ENCODE measurements at places on chromosomes 3 and 15. TPM values are rescaled to one million over a fixed set of nuclear protein-coding genes. Genes with fewer than 3 reads are reported as not detected.
A peak's percentile ranks its signal among the peaks of the same experiment; 100 is the strongest.

The GCNT3 gene
- 1.8 TPM for total RNA-seq

DNA sequence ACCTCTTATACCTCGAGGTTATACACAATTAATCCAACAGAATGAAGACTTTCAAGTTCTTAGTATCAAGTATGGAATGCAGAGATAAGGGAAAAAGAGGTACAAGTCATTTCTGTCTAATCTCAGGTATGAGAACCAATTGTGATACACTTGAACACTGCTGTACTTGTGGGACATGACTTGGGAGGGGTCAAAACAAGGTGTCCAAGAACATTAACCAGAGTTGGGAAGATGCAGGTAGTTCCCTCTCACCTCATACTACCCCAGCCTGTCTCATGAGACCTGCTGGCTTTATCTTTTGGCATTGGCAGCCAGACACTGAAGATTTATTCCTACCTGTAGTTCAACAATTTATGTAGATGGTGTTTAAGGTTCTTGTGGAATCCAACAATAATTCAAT is 209.7 kb downstream of the NR1D2 start:
- DNase-seq, result no peak

The LRRIQ4 gene
- not detected for total RNA-seq

DNA sequence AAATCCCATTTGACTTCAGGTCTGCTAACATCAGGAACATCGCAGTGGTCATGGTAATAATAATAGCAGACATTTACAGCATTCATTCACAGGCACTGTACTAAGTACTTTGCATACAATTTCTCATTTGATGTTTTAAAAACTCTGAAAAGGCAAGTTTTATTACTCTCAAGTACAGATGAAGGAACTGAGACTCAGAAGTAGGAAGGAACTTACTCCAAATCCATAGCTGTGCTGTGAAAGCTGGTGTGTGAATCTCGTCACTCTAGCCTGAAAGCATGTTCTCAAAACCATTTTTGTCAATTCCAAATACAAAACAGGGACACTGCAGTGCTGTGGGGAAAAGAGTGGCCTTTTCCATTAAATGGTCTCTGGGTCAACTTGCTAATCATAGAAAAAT is 179.9 kb downstream of the FAM43A start:
- DNase-seq, result no peak

GRCh38 chr15:31267161-31268107 is 59.2 kb upstream of the KLF13 start:
- no peak for DNase-seq

The CD200R1L gene
- not detected for total RNA-seq

DNA sequence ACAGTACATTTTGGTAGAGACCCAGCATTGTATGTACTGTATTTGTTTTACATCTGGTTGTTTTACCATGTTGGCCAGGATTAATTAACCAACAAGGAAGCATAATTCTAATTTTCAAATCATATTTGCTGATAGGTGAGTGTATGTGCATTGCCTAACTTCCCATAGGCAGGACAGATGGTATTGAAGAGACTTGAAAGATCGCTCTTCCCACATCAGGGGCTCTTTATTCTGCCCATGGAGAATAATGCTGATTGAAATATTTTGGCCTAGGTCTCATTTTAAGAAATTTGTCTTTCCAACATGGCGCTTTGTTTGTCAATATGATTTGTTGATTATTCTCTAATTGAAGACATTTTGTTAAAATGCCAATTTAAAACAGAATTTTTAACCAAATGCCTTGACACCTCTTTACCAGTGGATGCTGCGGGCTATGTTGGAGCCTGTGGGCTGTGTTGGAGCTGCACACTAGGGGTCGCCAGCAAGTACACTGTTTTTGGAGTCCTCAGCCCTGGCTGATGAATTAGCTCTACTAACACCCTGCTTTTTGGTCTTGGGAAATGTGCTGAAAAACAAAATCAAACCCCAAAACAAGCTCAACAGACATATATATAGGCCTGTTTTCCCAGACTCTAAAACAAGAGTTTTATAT is 5.3 kb downstream of the P2RY12 start:
- no peak for DNase-seq

DNA sequence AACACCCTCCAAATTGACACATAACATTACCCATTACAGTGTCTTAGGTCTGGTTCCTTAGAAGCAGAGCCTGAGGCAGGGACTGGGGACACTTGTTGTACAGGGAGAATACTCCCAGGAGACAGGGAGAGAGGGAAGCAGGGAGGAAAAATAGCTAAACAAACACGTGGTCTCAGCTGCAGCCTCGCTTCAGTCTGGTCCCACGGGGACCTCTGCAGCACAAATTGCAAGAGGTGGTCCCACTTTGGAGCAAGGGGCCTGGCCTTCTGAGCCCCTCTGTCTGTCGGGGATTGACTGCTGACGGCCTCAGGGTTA is 25.0 kb upstream of the PLA2G4D start:
- DNase-seq, result no peak

- DNase-seq, result peak; percentile 96
Measured at GRCh38 chr15:83323296-83323711, 38.8 kb upstream of the BNC1 start.

- no peak for DNase-seq
Measured at GRCh38 chr3:140243575-140243974, 308.6 kb downstream of the CLSTN2 start.

DNA sequence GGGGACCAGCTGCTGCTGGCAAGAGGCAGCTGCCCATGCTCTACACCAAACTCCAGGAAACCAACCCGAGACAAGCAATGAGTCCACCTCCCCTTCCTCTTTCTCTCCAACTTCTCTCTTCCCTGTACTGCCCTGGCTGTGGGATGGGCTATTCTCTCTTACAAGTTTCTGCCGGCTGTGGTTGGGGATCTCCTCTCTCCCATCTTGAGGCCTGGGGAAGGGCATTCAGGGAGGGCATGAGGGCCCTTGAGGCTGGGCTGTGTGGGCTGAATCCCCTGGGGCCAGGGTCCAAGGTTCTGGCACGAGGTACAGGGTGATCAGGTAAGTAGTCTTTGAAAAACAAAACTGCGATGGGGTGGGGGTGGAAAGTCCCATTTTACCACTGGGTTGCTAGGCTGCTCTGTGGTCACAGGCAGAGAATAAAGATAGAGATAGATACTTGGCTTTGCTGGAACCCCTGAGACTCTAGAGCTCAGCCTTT is 32.3 kb upstream of the CTSH start:
- DNase-seq, result no peak

- no peak for DNase-seq
Measured at GRCh38 chr3:194160158-194160557, 24.2 kb downstream of the HES1 start.

- DNase-seq, result no peak
Measured at GRCh38 chr15:79966634-79967297, 4.2 kb downstream of the BCL2A1 start.

- no peak for DNase-seq
Measured at GRCh38 chr3:58573640-58574039, 3.6 kb downstream of the FAM107A start.

The IP6K2 gene
- total RNA-seq, result 104 TPM

GRCh38 chr3:194323785-194324735 is 27.1 kb downstream of the CPN2 start:
- DNase-seq, result peak; percentile 49

GRCh38 chr3:173591401-173591800 is 193.9 kb downstream of the NLGN1 start:
- no peak for DNase-seq

- no peak for DNase-seq
Measured at GRCh38 chr3:126063358-126063965, 20.5 kb downstream of the SLC41A3 start.

DNA sequence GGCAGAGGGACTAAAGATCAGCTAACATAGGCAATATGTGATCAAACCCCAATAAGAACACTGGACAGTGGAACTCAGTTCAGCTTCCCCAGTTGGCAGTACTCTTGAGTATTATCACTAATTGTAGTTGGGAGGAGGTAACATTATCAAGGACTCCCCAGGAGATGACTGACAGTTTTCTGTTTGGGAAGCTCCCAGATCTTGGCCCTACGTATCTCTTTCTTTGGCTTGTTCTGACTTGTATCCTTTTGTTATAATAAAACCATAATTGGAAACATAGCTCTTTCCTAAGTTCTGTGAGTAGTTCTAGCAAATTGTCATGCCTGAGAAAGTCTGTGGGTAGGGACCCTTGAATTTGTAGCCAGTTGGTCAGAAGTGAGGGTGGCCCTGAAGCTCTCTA is 316.4 kb downstream of the ZNF621 start:
- no peak for DNase-seq

- no peak for DNase-seq
Measured at GRCh38 chr3:49601358-49602048, 47.2 kb downstream of the BSN start.

DNA sequence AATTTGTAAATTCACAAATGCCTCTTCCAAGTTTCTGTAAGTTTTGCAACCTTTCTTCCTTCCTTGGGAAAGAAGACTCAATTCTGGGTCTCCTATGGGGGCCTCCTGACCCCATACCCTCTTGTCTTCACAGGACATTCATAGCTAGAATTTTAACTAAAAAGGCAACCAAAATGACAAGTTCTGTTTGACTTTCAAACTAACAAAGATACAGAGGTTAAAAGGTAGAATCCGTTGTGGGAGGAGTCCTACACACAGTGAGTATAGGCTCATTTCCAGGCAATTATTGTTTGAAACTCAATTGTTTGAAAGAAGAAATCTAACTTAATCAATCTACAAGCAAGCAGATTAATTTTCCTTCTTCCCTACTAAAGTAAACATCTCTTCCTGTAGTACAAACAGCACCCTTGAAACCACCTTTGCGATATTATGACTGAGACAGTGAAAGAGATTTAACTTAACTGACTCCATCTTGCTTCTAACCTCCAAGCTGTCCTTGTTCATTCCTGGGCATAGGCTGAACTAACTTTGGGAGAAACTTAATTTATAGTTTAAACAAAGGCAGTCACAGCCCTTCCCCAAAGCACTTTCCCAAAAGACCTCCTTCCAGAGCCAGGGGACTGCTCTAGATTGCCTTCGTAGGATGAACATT is 14.4 kb upstream of the TNFSF10 start:
- DNase-seq, result no peak

Data from astrocyte (in vitro differentiated cells and primary cell).